Stimulated activated CD8-positive, alpha-beta memory T cell treated with anti-CD3 and anti-CD28 coated beads, Interleukin-2, amount 100 ng/mL, for 48 hours (primary cell): ENCODE measurements at places on chromosomes 6 and 20.
A peak's percentile ranks its signal among the peaks of the same experiment; 100 is the strongest.

GRCh38 chr6:39688494-39688893, 36.7 kb downstream of the KIF6 start:
- DNase-seq = no peak

DNA sequence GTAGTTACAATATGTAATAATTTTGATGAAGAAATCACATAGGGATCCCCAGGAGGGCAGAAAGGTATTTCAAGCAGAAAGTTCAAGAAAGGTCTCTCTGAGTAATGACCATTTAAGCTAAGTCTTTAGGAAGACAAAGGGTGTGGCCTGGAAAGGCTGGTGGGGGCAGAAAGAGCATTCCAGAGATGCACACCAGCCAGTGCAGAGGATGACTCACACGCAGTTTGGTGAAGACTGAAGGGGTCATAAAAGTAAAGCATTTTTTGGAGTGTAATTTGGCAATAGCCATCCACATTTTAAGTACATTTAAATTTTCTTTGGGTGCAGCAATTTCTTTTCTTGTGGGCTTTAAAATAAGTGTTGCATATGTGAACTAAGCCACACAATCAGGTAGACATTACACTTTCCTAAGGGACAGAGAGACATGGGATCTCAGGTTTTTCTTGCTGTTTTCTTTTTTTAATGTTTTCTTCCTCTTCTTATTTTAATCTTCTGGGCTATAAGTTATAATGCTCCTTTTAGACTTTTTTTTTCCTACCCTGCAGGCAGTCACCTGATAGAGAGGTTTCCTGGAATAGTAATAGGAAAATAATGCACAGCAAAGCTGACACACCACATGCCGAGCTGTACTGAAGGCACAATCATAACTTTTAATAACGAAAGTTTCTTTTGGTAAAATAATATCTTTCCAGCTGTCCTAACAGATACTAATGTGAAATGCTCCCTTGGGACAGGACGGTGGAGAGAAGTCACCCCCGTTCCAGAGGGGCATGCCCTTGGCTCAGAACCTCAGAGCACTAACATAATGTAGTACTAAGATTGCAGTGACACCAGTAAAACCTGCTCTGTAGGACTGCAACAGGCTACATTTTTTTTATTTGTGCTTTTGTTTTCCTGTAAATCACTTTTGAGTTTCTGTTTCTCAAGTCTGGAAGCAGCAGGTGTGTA, 49.6 kb upstream of the PTPRK start:
- no peak for DNase-seq

DNA sequence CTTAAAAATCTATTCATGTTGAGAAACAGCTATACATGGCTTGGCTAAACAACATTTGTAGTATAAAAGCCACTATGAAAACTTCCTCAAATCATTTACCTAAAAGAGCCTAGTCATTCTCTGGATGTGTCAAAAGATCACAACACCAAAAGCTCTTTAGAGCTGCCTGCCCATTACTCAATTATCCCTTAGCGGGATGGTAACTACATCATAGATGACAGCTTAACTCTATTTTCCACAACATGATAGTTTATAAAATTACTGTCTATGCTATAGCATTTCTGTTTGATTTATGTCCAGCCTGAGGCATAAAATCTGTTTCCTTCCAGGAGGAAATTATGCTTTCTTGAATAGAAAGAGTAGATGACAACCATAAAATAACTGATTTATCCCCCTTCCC, 777.6 kb upstream of the HS3ST5 start:
- no peak for DNase-seq

- DNase-seq = no peak
These were observed 272.0 kb downstream of the ZNF217 start for GRCh38 chr20:53321596-53321995.

- no peak for DNase-seq
These were observed 161.3 kb upstream of the AGPAT4 start for GRCh38 chr6:161434921-161435747.

GRCh38 chr6:165987483-165988301, 180.0 kb downstream of the TBXT start:
- DNase-seq = no peak

GRCh38 chr6:15401120-15401519, 155.3 kb downstream of the JARID2 start:
- no peak for DNase-seq

GRCh38 chr6:4727671-4728435, 48.4 kb upstream of the CDYL start:
- peak; percentile 1 for DNase-seq

DNA sequence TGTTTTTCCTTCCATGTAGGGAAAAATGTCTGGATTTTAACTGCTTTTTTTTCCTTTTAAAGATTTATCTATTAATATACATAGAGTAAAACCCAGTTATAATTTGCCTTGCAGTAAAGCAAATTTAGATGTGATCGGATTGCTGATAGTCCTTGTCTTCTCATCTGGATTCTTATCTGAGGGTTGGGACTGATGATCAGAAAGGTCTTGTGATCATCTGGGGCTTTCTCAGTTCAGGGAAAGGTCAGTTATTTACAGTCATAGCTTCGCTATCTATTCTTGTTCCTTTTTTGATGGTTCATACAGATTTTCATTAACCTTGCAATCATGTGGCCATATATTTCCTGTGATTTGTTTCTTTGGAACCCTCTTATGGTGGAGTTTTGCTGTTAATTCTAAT, 63.8 kb upstream of the CLDN20 start:
- no peak for DNase-seq

DNA sequence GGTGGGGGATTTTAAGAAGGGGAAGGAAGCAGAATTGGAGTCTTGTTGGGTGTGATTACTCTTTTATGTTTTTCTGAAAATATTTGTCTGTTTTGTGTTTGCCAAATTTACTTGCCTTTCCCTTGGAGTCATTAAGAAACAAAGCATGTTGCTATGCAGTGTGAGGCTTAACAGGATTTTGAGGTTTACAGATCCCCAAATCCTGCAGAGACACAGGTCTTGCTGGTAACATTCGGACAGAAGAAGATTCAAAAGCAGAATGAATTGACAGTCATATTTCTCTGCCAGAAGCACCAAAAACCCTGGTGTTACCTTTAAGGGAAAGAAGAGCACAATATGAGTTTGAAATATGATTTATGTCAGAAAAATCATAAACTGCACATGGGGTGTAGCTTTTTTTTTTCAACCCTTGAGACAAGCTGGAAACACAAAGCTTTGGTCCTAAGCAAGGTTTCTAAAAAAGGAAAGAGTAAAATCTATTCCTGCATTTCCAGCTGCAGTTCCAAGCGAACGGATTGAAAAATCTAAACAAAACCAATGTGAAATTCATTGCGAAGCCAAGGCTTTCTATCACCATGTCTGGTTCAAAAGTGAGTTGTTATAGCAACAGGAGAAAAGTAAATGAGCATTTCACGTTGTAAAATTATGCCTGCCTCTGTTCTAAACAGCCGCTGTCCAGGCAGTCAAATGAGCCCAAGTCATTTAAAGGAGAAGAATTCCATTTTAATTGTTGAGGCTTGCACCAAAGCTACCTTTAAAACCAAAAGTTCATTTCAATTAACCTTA, 358.9 kb upstream of the SASH1 start:
- no peak for DNase-seq

DNA sequence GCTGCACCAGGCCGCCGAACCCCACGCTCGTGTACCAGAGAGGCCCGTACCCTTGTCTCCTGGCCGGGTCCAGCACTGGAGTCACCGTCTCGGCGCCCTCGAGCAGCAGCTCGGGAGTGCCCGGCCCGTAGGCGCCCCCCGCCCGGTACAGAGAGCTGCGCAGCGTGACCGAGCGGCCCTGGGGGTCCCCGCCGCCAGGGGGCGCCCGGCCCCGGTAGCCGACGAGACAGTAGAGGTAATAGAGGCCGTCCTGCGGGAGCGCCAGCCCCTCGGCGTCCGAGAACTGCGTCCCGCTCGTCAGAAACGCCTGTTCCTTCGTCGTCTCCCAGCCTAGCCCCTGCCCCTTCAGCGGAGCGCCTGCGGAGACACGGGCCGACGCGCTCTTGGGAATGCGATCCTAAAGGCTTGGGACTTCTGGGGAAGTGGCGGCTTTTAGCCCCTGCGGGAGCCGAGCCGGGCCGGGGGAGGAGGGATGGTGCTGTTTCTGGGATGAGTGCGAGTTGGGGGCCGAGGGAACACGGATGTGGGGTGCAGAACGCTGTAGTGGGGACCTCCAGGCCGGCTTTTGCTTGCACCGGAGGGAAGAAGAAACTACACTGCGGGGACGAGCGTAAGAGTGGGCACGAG, 1.3 kb downstream of the LTB start:
- DNase-seq = peak; percentile 87

DNA sequence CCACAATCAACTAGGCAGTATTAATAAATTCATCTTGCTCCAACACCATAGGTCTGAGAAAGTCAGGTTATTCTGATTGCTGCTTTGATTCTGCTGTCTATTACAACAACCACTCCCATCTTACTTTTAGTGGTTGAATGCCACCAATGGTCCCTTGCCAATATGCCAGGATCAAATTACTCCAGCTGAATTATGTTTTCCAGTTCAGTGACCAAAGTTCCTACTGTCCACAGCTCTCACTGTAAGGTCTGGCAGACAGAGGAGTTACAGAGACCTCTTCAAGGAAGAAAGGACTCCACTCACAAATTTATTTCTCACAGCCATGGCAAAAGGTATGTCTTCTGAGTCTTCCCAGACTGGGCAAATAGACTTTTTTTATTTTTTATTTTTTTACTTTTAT, 557.0 kb downstream of the HAO1 start:
- DNase-seq = no peak

DNA sequence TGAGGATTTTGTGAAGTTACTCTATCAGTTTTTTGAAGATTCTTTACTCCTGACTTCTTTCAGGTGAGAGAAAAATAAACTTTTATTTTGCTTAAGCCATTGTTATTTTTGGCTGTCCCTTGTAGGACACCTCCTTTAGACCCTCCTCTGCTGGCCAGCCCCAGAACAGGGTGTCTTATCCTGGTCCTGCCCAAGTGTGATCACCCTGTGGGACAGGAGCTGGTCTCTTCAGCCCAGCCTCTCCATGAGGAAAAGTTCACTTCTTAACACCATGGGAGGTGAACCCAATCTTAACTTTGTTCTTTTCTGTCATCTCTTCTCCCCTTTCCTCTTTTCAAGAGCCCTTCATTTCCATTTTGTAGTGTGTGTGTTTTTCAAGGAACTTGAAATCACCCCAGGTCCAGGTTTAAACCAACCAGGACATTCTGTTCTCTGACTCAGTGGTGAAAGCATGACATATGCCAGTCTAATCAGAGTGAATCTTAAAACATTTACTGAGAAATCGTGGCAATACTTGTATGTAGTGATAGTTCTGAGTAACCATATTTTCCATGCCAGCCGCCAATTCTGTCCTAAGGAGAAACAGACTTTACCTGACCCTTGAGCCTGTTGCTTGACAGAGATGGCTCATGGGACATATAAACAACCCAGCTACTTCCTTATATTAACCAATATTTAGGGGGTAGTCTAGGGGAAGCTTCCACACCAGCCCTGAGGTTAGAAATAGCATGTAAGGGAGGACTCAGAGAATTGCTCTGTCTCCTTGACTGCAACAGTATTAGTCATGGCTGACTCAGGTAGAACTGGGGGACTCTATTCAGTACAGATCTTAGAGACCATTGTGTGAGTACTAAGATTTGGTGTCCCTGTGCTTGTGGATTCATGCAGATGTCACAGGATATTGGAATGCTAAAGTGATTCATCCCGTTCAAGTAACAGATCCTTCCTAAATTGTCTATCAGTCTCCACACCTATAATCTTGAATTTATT, 48.8 kb downstream of the FLRT3 start:
- DNase-seq = no peak

DNA sequence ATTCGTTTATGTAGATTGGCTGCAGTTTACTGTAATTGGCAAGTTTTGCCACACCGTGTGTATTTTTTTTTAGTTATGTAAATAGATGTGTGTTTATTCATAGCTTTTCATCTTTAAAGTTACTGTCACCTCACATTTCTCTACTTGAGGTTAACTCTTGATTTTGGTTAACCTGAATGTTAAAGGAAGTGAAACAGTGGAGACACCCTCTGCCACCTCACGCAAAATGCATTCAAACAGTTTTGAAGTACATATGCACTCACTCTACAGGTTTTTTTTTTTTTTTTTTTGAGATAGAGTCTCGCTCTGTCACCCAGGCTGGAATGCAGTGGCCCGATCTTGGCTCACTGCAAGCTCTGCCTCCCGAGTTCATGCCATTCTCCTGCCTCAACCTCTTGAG, 17.7 kb downstream of the OR2A4 start:
- DNase-seq = no peak

GRCh38 chr6:85016726-85017125, 252.3 kb upstream of the TBX18 start:
- no peak for DNase-seq

GRCh38 chr20:52552181-52552872, 360.7 kb upstream of the ZFP64 start:
- no peak for DNase-seq

GRCh38 chr6:145964948-145965366, 799 bp upstream of the SHPRH start:
- DNase-seq = no peak

GRCh38 chr6:147058786-147059385, 145.3 kb upstream of the STXBP5 start:
- DNase-seq = no peak

DNA sequence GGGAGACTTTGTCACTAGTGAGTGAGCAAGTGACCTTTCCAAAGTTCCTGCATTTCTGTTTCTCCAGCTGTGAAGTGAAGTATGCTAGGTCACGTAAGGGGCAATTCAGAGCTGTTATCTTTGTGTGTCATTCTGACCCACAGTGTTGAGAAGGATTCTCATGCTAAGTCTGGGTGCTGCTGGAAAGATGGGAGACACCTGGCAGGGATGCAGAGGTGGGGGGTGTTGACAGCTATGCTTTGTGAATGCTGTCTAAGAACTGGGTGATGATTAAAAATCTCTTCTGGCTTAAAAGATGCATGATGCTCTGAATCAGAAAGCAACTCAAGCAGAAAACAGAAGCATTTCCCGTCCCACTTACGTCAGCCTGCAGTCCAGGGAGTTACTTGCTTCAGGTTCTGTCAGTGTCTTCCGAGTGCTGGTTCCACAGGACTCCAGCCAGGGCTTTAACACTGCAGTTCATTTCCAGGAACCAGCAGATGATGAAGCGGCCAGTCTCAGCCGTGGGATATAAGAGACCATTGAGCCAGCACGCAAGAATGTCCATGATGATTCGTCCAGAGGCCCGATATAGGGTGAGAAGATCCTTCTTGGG, 30.9 kb upstream of the ASXL1 start:
- no peak for DNase-seq

GRCh38 chr6:30991891-30992290, 8.4 kb downstream of the MUC21 start:
- no peak for DNase-seq

- no peak for DNase-seq
These were observed 20.3 kb downstream of the OR2A4 start for GRCh38 chr6:131680868-131681267.

- DNase-seq = no peak
These were observed 53.6 kb downstream of the CDC40 start for GRCh38 chr6:110233770-110234374.

DNA sequence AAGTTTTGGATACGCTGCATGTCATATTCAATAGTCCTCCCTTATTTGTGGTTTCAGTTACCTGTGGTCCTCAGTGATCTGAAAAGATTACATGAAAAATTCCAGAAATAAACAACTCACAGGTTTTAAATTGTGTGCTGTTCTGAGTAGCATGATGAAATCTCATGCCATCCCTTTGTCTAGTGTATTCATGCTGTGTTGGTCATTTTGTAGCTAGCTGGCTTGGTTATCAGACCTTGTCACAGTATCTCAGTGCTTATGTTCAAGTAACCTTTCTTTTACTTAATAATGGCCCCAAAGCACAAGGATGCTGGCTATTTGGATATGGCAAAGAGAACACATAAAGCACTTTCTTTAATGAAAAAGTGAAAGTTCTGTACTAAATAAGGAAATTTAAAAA, 78.3 kb downstream of the FUT9 start:
- no peak for DNase-seq

GRCh38 chr6:147486683-147487082, 21.8 kb upstream of the SAMD5 start:
- no peak for DNase-seq
